ENCODE measurements at places on chromosomes 5 and 9. TPM values are rescaled to one million over a fixed set of nuclear protein-coding genes. Genes with fewer than 3 reads are reported as not detected.

DNA sequence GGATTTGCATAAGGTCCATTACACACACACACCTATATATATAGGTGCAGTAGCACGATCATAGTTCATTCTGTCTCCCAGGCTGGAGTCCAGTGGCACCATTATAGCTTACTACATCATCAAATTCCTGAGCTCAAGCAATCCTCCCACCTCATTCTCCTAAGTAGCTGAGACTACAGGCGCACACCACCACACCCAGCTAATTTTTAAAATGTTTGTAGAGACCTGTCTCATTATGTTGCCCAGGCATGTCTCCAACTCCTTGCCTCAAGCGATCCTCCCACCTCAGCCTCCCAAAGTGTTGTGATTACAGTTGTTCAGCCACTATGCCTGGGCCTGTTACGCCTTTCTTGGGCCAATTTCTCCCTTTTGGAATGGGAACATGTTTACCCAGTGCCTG lies 39.7 kb downstream of the DNAJB5 start:
- no peak for DNase-seq
- no peaks in the 10 kb centered on the region for H3K36me3 ChIP-seq
- H3K27ac ChIP-seq = no peak overlapping the region
- H3K27me3 ChIP-seq = no peaks in the 10 kb centered on the region
- H3K4me3 ChIP-seq = no peak overlapping the region

The ENTPD8 gene
- total RNA-seq = 0.15 TPM

The TMEM252 gene
- 0.30 TPM for total RNA-seq

GRCh38 chr5:176416965-176417364 lies 626 bp upstream of the CLTB start:
- peaks cover 46% of the 10 kb centered on the region for H3K4me1 ChIP-seq
- no peak for DNase-seq
- H3K36me3 ChIP-seq = no peaks in the 10 kb centered on the region
- H3K27me3 ChIP-seq = no peaks in the 10 kb centered on the region
- H3K4me3 ChIP-seq = peak overlapping the region; percentile 96

DNA sequence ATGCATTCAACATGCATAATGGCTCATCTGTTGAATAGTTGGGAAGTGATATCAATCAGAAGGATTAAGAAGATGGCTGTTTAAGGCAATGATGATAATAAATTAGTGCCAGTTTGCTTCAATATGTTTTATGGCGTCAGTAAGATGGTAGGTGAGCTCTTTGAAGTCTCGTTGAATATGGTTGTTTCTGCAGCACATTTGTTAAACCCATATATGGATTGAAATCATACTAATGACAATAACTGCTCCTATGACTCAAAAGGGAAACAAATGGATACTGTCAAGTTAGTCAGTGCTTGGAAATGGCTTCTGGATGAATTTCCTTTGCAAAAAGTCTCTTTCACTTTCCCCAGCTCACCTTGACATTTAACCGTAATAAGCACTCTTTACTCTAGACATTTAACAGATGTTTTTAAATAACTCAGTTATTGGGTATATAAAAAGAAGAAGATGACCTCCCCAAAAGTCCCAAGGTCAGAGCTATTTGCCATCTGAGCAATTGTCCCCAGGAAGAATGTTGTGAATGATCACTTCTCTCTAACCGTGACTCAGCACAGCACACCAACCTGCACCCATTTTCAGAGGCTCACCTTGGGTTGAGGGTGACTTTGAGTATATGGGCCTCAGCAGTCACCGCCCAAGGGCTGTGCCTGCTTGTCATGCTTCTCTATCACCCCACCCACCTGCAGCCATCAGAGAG lies 133.4 kb downstream of the GRIA1 start:
- no peaks in the 10 kb centered on the region for H3K36me3 ChIP-seq
- H3K27me3 ChIP-seq = no peaks in the 10 kb centered on the region
- H3K27ac ChIP-seq = no peak overlapping the region
- DNase-seq = no peak

GRCh38 chr9:19140259-19140658 lies 13.0 kb upstream of the PLIN2 start:
- DNase-seq = no peak
- no peak overlapping the region for H3K4me3 ChIP-seq
- H3K4me1 ChIP-seq = no peaks in the 10 kb centered on the region
- H3K27ac ChIP-seq = no peak overlapping the region
- no peaks in the 10 kb centered on the region for H3K36me3 ChIP-seq

The ABLIM3 gene
- 26.7 TPM for total RNA-seq

The OSMR gene
- total RNA-seq = 61.6 TPM

GRCh38 chr5:129963359-129963758 lies 59.1 kb downstream of the CHSY3 start:
- no peaks in the 10 kb centered on the region for H3K36me3 ChIP-seq
- H3K4me1 ChIP-seq = no peaks in the 10 kb centered on the region
- DNase-seq = no peak
- H3K27ac ChIP-seq = no peak overlapping the region

The SLC4A9 gene
- 0.32 TPM for total RNA-seq

DNA sequence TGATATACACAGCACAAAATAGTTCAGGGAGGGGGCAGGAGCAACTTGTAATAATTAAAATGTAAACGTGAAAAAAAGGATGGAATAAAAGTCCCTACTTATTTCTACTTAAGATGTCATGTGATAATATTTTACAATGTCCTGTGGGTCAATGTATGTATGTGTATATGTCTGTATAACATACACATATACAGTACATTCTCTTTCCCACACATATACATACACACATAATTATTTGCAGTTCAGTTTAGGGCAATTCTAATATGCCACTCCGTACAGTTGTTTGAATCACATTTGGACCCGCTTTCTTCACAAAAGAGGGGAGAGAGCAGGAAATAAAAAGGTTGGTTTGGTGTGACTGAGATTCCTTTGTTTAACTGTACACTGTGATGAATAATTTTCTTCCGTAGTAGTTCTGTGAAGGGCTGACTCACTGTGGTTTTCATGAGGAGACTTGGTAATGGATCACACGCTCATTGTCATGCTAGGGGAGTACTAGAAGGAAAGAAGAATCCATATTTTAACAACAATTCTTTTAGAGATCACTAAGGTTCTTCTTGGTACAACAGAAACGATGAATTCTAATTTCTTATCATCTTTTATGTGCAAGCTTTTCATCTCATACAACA lies 26.2 kb upstream of the ACOT12 start:
- peaks cover 14% of the 10 kb centered on the region for H3K36me3 ChIP-seq
- no peaks in the 10 kb centered on the region for H3K4me1 ChIP-seq
- DNase-seq = no peak

DNA sequence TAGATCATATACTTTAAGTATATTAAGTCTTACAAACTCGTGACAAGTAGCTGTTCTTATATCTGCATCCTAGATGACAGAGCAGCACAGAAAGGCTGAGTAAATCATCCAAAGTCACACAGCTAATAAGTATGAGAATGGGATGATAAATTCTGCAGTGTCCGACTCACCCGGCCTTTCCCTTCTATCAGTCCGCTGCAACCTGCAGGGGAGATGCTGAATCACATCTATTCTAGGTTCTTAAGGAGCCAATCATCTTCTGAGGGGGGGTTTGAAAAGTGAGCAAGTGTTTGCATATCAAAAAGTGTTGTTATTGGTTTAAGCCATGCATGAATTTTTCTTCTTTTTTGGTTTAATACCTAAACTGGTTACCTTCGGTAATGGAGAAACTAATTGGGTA lies 38.9 kb downstream of the ADAMTS16 start:
- H3K27ac ChIP-seq = no peak overlapping the region
- H3K4me1 ChIP-seq = no peaks in the 10 kb centered on the region
- DNase-seq = no peak
- no peaks in the 10 kb centered on the region for H3K27me3 ChIP-seq

The MEIKIN gene
- not detected for total RNA-seq

DNA sequence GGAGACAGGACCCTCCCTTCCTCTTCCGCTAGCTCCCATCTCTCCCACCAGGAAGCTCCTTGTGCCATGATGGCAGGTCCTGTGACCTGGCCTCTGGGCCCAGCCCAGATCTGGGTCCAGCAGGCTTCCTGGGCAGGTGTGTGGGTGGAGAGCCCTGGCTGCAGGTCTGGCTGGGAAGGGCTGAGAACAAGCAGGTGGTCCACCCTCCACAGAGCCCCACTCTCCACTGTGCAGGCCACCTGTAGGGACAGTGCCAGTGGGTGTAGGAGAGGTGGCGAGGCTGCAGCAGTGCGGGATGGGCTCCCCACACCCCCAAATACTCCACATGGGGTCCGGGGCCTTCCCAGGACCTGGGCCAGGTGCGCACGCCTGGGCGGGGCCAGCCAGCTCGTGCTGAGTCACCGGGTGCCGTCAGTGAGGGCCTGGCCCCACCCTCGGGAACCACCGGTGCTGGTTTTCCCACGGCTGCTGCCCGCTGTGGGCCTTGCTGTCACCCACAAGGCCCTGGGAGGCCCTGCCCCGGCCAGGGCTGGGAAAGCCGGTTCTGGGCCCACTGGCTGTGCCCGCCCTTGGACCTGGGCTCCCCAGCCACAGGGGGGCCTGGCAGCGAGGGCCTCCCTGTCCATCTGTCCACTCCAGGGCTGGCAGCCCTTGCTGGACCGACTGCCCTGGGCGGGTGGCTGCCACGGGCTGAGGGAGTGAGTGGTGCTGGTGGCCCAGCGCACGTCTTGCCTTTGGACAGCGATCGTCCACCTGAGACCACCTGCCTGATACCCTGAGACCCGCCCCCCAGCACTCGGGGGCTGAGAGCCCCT lies 9.3 kb upstream of the NRARP start:
- H3K27me3 ChIP-seq = peaks cover 25% of the 10 kb centered on the region
- peaks cover 23% of the 10 kb centered on the region for H3K4me1 ChIP-seq
- no peak overlapping the region for H3K27ac ChIP-seq

DNA sequence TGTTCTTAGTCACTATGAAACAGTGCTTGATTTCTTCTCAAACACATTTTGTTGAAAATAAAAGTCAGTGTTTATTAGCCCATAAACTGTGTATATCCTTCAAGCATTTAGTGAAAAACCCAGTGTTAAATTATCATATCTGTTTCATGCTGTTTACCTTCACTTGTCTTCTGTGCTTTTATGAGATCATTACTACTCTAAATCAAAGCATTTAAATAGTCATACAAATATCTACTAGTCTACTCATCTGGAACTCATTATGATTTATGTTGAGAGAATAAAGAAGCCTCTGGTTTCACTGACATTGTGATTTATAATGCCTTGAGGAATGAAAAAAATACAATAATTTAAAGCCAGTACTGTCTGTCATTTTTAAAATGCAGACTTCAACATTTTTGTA lies 366.5 kb downstream of the SLCO4C1 start:
- H3K4me3 ChIP-seq = no peak overlapping the region
- H3K4me1 ChIP-seq = no peaks in the 10 kb centered on the region
- DNase-seq = no peak
- no peaks in the 10 kb centered on the region for H3K36me3 ChIP-seq
- no peak overlapping the region for H3K27ac ChIP-seq

The ST8SIA4 gene
- 20.5 TPM for total RNA-seq

The UBE2QL1 gene
- not detected for total RNA-seq

DNA sequence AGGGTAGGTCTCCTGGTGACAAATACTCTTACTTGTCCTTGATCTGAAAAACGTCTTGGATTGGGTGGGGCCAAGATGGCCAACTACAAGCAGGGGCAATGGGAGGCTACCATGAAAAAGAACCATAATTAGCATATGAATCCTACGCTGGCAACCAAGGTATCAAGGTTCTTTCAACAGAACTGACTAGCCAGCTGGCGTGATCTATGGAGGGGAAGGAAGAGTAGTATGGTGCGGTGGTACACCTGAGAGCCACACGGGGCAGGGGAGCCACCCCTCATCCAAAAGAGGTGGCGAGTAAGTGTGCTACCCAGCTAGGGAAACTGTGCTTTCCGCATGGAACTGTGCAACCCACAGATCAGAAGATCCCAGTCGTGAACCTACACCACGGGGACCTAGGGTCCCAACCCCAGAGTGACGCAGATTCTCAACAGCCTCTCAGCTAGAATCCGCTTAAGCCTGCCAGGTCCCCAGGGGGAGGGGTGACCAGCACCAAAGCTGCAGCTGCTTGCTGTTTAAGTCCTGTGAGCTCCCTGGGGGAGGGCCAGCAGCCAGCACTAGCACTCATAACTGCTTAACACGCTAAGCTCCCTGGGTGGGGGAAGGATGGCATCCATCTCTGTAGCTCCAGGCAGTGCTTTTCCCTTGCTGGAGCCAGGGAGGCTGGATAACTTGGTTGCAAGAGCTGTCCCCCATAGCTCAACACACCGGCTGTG lies 334.8 kb downstream of the FBXL17 start:
- no peaks in the 10 kb centered on the region for H3K4me1 ChIP-seq
- DNase-seq = no peak
- no peak overlapping the region for H3K4me3 ChIP-seq
- H3K27ac ChIP-seq = no peak overlapping the region

- DNase-seq = no peak
- no peak overlapping the region for H3K27ac ChIP-seq
- H3K4me3 ChIP-seq = no peak overlapping the region
- no peaks in the 10 kb centered on the region for H3K4me1 ChIP-seq
- no peaks in the 10 kb centered on the region for H3K27me3 ChIP-seq
- no peaks in the 10 kb centered on the region for H3K36me3 ChIP-seq
These were observed 714.1 kb upstream of the CDH10 start for GRCh38 chr5:25358919-25359318.
